ENCODE measurements at places on chromosomes 4 and X.

DNA sequence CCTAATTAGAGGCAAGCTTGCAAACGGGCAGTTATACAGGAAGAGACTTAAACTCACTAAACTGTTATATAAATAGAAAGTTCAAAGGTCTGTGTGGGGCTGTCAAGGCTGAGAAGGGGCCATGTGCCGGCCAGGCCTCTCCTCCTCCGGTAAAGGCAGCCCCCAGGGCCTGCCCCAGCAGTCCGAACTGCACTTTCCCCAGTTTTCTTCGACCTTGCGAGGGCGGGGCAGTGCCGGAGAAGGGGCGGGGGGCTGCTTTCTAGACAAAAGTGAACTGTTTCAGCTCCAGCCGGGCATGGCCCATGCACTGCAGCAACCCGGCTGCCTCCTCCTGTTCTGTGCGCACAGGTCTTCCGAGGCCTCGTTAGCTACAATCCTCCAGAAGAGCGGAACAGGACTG lies 4.1 kb downstream of the AFF2 start:
- DNase-seq = no peak

DNA sequence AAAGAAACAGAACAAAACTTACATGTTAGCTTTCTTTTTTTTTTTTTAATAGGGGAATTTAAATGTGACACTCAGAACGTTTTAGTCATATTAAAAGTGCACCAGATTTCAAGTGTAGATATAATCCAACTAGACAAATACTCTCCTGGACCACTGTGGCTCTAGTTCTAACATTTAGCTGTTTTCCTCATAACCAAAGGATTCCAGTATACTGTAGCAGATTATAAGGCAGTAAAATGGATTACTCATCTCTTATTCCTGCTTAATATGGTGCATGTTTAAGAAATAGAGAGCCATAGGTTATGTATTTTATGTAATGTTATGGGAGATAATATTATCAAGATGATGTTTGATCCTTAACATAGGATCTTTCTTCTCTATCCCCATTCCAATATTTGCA lies 1339.5 kb upstream of the AGA start:
- DNase-seq = no peak

DNA sequence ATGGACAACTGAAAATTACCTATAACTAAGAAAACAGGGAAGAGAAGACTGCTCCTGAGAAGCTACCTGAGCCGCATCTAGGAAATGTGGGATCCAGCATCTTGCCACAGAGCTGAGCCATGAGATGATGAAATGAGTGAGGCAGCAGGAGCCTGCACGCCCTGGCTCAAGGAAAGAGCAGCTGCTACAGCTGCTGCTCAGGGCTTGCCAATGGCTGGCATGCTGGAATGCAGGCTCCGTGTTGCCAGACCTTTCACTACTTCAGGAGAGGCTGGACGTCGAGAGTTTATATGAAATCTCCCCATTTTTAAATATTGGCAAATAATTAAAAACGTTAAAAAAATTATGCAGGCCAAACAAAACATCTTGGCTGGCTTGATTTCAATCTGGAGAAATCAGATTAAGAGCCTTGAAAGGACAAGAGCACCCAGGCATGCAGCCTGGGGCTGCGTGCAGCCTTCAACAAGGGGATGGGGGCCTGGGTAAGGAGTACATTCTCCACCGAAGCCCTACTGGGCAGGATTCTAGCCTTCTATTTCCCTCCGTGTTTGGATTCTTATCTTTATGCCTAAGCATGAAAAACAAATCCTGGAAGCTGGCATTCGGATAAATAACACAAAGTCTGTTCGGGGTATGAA lies 227.6 kb downstream of the NR3C2 start:
- DNase-seq = no peak

DNA sequence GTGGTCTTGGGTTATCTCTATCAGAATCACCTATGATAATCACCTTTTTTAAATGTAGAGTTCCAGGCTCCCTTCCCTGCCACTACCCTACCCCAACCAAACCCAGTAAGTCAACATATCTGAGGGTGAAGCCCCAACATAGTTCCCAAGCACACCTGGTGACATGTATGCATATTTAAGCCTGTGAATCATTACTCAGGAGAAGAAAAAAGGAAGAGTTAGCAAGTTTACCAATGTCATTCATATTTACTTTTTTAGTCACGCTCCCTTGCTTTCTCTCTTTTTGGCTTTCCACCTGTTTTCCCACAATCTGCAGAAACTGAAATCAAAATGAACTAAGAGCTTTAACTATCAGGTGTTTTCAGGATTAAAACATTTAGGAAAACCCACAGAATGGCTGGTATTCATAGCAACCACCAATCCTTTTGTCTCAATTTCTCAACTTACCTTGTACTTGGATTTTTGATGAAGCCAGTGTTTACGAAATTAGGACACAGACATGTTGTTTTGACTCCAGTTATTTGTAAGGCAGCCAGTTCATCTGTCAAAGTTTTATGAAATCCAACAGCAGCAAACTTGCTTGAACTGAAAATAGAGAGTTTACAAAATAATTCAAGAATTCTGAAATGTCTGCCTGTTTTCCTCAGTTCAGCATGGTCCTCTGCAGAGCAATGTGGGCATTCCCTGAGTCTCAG lies 34.0 kb downstream of the HSD17B11 start:
- DNase-seq = no peak

DNA sequence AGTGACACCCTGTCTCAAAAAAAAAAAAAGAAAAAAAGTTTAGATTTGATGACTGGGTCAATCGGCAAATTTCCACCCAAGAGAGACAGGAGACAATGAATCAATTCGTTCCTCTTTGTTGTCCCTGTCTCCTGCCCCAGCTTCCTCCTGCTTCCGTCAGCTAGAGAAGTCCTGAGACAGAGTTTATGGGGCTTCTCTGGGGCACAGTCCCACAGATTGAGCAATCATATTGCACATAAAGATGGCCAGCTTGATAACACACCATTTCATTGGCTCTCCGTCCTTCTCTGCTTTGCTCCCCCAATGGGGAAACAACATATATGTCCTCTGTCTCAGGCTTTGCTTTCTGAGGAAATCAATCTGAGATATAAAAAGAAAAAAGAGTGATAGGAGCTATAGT lies 78.4 kb upstream of the FUNDC1 start:
- DNase-seq = no peak

DNA sequence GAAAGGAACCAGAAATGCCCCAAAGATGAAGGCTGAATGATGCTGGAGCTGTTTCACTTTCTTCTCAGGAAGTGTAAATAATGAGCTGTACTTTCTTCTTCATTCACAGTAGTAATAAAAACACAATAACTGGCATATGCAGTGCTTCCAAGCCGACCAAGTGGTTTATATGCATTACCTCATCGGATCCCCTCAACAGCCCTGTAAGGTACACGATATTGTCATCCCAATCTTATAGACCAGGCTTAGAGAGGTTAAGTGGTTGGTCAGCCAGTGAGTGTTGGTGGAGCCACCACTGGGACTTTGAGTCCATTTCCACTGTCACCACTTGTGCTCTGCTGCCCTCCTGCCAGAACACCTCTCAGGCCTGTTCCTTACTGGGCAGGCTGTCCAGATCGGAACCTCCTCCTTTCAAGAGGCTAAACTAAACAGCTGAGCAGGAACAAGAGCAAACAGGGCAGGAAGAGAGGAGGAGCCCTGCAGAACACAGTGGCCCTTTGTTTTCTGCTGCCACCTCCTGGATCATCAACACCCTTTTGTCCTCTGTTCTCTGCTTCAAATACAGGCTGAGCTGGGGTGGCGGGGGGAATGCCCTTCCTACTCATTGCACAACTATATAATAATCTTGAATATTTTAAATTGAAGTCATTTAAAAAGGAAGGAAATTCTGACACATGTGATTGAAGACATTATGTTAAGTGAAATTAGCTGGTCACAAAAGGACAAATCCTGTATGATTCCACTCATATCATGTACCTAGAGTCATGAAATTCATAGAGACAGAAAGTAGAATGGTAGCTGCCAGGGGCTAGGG lies 112.5 kb upstream of the ATP6AP2 start:
- DNase-seq = peak; percentile 38

GRCh38 chrX:110786486-110786885 lies 9.1 kb downstream of the CHRDL1 start:
- no peak for DNase-seq

DNA sequence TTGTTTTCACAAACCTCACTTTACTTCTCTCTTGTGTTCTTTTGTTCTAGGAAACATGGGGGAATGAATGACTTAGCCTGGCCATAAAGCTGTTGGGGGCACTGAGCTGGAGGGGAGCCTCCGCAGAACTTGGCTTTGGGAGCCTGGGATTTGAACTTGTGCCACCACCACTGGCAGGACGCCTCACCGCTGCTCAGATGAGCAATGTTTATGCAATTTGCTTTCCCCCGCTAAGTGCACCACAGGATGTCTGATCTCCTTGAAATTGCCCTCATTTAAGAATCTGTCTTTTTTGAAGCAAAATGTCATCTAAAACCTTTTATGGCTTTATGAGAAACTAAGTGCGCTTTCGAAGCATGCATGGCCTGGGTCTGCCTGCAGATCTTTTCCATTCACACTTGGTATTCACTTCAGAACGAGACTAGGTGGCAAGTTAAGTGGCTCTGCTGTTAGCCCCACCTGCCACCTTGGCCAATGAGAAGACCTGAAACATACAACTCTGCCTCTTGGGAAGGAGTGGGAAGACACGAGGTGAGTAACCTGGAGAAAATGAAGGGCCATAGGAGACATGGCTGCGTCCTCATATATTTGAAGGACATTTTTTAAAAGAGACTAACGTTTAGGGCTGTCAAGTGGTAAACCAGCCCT lies 119.3 kb downstream of the LDB2 start:
- DNase-seq = no peak

GRCh38 chr4:161555689-161556660 lies 607.8 kb downstream of the FSTL5 start:
- DNase-seq = no peak

DNA sequence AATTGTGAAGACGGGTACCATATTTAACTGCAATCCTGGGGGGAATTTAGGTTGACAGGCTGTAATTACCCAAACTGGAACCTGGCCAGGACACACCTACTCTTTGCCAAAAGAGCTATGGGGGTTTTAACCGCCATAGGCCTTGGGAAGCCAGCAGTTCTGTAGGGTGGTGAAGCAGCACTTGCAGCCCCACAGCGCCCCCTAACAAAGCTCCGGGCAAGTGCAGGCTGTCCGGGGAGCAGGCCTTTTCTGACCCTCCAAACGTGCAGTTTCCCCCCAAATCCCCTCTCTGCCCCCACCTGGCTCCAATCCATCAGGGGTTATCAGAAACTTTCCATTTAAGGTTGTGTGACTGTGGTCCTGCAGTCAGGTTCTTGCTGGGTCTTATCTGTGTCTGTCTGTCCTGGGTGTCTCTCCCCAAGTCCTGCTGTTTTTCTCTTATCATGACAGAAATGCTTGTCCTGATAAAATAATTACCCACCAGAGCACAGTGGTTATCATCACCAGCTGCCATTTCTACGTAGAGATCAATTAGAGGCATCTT lies 350.9 kb downstream of the MID1IP1 start:
- DNase-seq = no peak

GRCh38 chr4:145829629-145830395 lies 108.8 kb downstream of the ZNF827 start:
- DNase-seq = no peak

DNA sequence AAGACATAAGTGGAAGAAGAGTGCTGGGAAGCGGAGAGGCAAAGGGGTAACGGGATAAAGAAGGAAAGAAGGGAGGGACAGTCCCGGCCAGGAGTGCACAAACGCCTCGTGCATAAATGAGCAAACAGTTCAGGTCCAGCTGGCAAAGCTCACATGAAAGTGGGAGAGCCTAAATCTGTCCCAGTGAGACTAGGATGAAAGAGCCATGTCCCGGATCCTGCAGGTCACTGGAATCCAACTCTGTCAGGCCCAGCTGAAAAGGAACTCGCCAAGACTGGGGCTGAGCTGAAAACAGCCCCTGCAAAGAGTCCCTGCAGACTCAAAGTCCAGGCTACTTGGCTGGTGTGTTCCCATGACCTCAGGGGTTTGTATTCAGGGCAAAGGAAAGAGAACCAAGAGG lies 38.0 kb upstream of the CRMP1 start:
- no peak for DNase-seq

DNA sequence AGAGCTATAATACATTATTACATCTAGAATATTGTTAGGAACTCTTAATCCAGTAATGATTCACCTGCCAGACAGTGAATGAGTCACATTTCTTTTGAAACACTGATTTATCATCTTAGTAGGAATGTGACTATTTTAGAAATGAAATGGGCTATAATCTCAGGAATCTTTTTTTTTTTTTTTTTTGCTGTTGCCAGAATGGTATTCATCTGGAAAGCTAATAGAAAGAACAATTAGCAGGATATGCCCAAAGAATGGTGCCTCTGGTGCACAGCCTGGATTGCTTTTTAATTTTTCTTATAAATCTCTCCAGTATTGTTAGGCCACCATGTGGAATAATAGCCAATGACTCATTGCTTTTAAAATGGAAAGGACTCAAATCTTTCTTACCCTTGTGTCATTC lies 181.1 kb upstream of the SMIM31 start:
- DNase-seq = no peak

DNA sequence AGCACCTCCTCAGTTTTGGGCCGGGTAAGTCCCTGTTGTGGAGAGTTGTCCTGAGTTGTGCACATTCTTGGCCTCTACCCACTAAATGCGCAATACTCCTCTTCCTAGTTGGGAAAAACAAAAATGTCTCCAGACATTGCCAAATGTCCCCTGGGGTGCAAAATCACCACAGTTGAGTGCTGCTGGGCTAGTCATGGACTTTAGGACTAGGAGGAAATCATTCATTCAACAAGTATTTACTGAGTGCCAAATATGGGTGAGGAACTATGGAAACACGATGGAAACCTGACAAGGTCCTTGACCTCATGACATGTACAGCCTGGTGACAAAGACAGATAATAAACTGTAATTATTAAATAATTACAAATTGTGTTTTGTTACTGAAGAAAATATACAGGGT lies 71.6 kb downstream of the STX18 start:
- no peak for DNase-seq

DNA sequence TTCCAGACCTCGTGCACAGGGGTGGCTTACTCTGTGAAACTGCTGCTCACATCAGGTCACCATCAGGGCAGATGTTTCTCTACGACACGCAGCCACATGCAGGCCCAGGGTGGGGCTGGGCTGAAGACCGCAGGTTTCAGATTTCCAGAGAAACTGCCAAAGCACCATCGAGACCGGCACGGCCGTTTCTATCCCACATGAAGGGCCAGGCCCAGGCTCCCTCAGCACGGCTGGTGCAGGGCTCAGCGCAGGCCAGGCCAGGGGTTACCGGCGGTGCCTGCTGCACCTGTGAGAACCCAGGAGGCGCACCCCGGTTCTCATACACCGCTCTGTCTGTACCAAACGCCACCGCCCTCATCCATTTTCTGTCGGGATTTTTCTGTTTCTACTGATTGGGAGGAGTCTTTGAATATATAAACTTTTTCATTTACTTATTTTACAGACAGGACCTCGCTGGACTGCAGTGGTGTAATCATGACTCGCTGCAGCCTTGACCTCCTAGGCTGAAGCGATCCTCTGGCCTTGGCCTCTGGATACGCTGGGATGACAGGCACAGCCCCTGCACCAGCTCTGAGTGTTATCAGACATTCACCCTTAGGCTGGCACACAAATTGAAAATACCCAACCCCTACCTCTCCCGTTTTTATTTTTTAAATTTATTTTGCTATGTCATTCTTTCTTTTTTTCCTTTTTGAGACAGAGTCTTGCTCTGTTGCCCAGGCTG lies 17.1 kb downstream of the CTBP1 start:
- no peak for DNase-seq

- no peak for DNase-seq
Measured at GRCh38 chrX:7261672-7262332, 113.8 kb upstream of the PUDP start.
